GM23248 (cell line): ENCODE measurements at places on chromosomes 3 and 15. TPM values are rescaled to one million over a fixed set of nuclear protein-coding genes. Genes with fewer than 3 reads are reported as not detected.
A peak's percentile ranks its signal among the peaks of the same experiment; 100 is the strongest.

GRCh38 chr15:101342056-101342455 lies 47.0 kb upstream of the SNRPA1 start:
- H3K4me1 ChIP-seq = no peaks in the 10 kb centered on the region
- H3K27ac ChIP-seq = no peak overlapping the region
- H3K27me3 ChIP-seq = peaks cover 24% of the 10 kb centered on the region
- H3K36me3 ChIP-seq = no peaks in the 10 kb centered on the region
- no peak overlapping the region for H3K4me3 ChIP-seq

CHD2 gene
- 39.0 and 54.4 TPM in 2 replicates for total RNA-seq

CCRL2 gene
- not detected in 2 replicates for total RNA-seq

TMEM212 gene
- not detected in 2 replicates for total RNA-seq

DNA sequence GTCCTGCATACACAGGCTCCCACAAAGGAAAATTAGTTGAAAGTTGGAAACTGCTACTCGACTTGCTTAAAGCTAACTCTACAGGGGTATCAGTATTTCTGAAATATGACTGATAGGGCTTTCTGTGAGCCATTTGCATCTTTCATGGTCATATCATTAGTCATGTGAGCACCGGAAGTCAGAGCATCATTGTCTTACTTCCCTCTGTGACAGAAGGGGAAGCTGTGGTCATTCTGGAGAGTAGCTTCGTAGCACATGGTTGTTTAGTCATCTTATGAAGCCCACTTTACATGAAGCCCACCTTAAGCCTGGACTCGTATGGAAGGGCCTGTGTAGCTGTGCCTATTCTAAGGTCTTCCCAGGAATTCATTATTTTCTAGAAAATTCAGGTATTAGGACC lies 69.0 kb downstream of the COL6A5 start:
- no peak for DNase-seq
- no peak overlapping the region for H3K27ac ChIP-seq
- no peaks in the 10 kb centered on the region for H3K36me3 ChIP-seq
- peaks cover 3% of the 10 kb centered on the region; the same call in 1 of the 2 replicates for H3K27me3 ChIP-seq
- no peaks in the 10 kb centered on the region for H3K4me1 ChIP-seq
- H3K4me3 ChIP-seq = no peak overlapping the region

GRCh38 chr3:54631516-54632325 lies 296.1 kb downstream of the LRTM1 start:
- DNase-seq = no peak
- H3K27ac ChIP-seq = no peak overlapping the region
- no peak overlapping the region for H3K4me3 ChIP-seq
- H3K27me3 ChIP-seq = no peaks in the 10 kb centered on the region

SLC22A14 gene
- total RNA-seq = not detected in 2 replicates

C3orf80 gene
- total RNA-seq = 0.43 and 1.3 TPM in 2 replicates

DNA sequence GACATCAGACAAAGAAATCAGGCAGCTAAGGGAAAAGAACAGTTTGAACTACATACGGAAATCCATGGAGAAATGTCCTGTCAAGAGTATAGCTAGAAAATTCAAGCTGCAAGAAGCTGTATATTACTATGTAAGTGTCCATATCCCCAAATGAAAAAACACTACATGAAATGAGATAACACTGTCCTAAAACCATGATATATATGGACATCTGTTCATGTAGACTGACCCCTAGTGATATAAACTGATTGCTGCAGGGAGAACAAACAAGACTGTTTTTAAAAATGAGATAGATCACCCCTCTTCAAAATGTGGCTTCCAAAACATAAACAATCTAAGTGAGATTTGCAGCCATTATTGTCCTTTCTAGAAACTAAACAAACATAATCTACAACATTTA lies 985.6 kb downstream of the EPHA3 start:
- 0 out of 2 replicates have a peak, but pooled peaks cover 3% of the 10 kb centered on the region for H3K27me3 ChIP-seq
- no peaks in the 10 kb centered on the region for H3K36me3 ChIP-seq
- no peak overlapping the region for H3K27ac ChIP-seq
- H3K4me3 ChIP-seq = no peak overlapping the region

DNA sequence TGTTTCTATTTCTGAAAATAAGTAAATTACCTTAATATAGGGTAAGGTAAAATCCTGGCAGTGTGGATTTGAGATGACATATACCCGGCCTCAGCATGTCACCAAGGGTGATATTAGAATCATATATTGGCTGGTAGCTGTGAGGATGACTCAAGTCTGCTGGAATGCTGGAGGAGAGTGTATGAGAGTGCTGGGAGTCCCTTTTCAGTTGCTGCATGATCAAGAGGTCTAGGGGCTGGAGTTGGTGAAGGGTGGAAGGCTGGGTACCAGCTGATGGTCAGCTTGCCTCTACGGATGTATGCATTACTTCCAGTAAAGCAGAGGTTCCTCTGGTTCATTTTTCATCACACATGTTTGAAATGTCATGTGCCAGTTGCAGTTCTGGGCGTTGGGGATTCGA lies 40.6 kb downstream of the SLC25A26 start:
- peak; percentile 58 for DNase-seq
- no peak overlapping the region for H3K27ac ChIP-seq
- H3K36me3 ChIP-seq = no peaks in the 10 kb centered on the region
- no peaks in the 10 kb centered on the region for H3K27me3 ChIP-seq
- H3K4me1 ChIP-seq = peaks cover 20% of the 10 kb centered on the region

GRCh38 chr3:42229266-42229941 lies 36.6 kb downstream of the CCK start:
- peak overlapping the region; percentile 69; the same call in 1 of the 2 replicates for H3K4me3 ChIP-seq
- no peaks in the 10 kb centered on the region for H3K36me3 ChIP-seq
- no peak overlapping the region for H3K27ac ChIP-seq
- DNase-seq = no peak
- H3K27me3 ChIP-seq = no peaks in the 10 kb centered on the region

- no peak overlapping the region for H3K27ac ChIP-seq
- H3K27me3 ChIP-seq = no peaks in the 10 kb centered on the region
- H3K36me3 ChIP-seq = no peaks in the 10 kb centered on the region
Observed at GRCh38 chr3:181892848-181893247, 181.1 kb downstream of the SOX2 start.

GRCh38 chr15:63327648-63328421 lies 50.4 kb downstream of the APH1B start:
- no peak for DNase-seq
- H3K27ac ChIP-seq = no peak overlapping the region

DNA sequence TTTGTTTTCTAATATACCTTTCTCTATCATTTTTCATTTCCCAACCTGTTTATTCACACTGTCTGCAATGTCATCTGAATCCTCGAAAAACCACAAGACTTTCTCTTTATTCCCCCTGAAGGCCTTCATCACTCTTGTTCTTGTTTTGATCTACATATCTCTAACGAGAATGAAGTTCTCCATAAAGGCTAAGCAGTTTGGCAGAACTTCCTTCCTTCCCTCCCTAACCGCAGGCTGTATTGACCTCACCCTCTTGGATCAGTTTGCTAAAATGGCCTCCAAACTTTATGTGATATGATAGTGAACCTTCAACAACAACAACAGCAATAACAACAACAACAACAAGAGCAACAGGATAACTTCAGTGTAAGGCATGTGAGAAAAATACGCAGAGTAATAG lies 392.8 kb downstream of the TIGIT start:
- peak overlapping the region; percentile 8; the same call in 1 of the 2 replicates for H3K4me3 ChIP-seq
- H3K4me1 ChIP-seq = peaks cover 11% of the 10 kb centered on the region
- H3K27me3 ChIP-seq = no peaks in the 10 kb centered on the region
- H3K27ac ChIP-seq = no peak overlapping the region

GRCh38 chr15:101252836-101253235 lies 988 bp upstream of the CHSY1 start:
- peak overlapping the region; percentile 78 for H3K27ac ChIP-seq
- H3K36me3 ChIP-seq = no peaks in the 10 kb centered on the region
- DNase-seq = peak; percentile 37
- peak overlapping the region; percentile 77 for H3K4me3 ChIP-seq
- H3K27me3 ChIP-seq = no peaks in the 10 kb centered on the region

KNG1 gene
- total RNA-seq = not detected in 2 replicates

- no peak overlapping the region for H3K27ac ChIP-seq
- DNase-seq = no peak
- no peaks in the 10 kb centered on the region for H3K36me3 ChIP-seq
- H3K4me3 ChIP-seq = no peak overlapping the region
- H3K4me1 ChIP-seq = no peaks in the 10 kb centered on the region
Observed at GRCh38 chr3:445960-446359, 249.4 kb downstream of the CHL1 start.

ATP13A5 gene
- total RNA-seq = not detected in 2 replicates

GPR15 gene
- total RNA-seq = not detected in 2 replicates

DNA sequence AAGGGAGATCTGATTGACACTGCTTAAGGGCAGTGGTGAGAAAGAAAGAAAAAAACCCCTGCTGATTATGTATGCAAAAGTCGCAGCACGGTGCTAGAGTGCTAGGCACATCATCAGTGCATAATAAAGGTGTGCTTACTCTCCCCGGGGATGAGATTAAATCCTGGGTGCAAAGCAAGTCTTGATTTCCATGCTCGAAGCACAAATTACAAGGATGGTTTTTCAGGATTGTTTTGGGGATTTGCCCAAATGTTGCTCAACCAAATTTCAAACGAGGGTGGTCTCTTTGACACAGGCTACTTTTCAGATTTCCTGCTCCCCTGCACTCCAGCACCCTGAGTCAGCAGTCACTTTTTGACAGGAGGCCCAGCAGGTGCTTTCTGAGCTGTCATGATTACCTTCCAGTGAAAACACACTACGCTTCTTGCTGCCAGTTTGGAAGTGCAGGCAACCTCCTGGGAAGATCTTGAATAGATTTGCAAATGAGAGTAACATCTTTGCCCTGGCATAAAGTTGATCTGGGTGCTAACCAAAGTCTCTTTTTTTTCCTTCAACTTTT lies 167.5 kb upstream of the TRIM42 start:
- H3K4me3 ChIP-seq = no peak overlapping the region
- no peaks in the 10 kb centered on the region for H3K36me3 ChIP-seq
- H3K27me3 ChIP-seq = peaks cover 7% of the 10 kb centered on the region; the same call in 1 of the 2 replicates
- H3K4me1 ChIP-seq = no peaks in the 10 kb centered on the region
- H3K27ac ChIP-seq = no peak overlapping the region

HRG gene
- not detected in 2 replicates for total RNA-seq

CDC25A gene
- 4.3 and 4.6 TPM in 2 replicates for total RNA-seq

SLC15A2 gene
- 0.25 TPM in 1 of 2 replicates, not detected in the other for total RNA-seq

DNA sequence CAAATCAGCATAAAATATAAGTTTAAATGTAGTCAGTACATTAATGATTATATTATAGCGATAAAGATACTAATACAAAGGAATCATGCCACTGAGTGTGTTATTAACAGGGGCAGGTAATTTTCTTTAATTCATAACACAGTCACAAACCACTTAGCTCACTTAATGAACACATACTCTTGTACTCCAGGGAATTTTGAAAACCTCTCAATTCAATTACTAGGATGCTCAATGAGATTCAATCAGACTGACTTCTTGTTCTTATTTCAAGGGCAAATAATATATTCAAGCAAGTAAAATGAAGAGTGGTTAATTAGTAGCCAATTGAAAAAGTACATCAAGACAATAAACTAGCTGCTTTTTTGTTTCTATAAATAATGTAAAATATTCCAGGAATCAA lies 5.8 kb upstream of the SUCNR1 start:
- no peak for DNase-seq
- H3K4me3 ChIP-seq = no peak overlapping the region
- peaks cover 35% of the 10 kb centered on the region for H3K4me1 ChIP-seq
- no peaks in the 10 kb centered on the region for H3K27me3 ChIP-seq
- H3K36me3 ChIP-seq = no peaks in the 10 kb centered on the region

PEX11A gene
- 5.4 and 11.5 TPM in 2 replicates for total RNA-seq
